Activated T-cell treated with anti-CD3 and anti-CD28 coated beads for 1 hour (primary cell): ENCODE measurements at places on chromosomes 12 and 14.

- no peak for DNase-seq
These were observed 23.3 kb downstream of the AHNAK2 start for GRCh38 chr14:104954746-104955395.

- no peak for DNase-seq
These were observed 209.0 kb upstream of the PLEKHG7 start for GRCh38 chr12:92493816-92494215.

GRCh38 chr12:45575417-45575816 is 154.1 kb upstream of the ARID2 start:
- no peak for DNase-seq

DNA sequence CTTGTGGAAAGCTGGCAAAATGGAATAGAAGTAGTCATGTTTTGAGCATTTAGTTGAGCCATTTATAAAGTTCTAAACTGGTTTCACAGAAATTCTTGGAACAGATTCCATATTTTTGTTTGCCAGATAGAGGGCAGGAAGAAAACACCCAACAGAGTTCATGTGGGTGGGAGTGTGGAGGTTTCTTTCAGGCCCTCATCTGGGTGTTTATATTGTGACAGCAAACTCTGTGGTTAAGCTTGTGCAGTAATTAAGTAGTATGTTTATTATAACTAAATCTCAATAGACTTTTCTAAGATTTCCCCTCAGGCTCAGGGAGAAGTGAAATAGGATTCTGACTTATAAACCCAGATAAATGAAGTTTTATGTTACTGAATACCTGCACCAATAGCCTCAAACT is 57.4 kb downstream of the SPPL3 start:
- no peak for DNase-seq

- DNase-seq: no peak
These were observed 282.1 kb upstream of the NPAS3 start for GRCh38 chr14:32656601-32657000.
